Activated naive CD8-positive, alpha-beta T cell treated with anti-CD3 and anti-CD28 coated beads, Interleukin-2, amount 50 U/mL, for 24 hours (primary cell): ENCODE measurements at places on chromosomes 13 and 19.
A peak's percentile ranks its signal among the peaks of the same experiment; 100 is the strongest.

GRCh38 chr19:5078666-5079065 lies 109.8 kb downstream of the KDM4B start:
- H3K4me1 ChIP-seq, result peaks cover 21% of the 10 kb centered on the region
- no peak overlapping the region for H3K4me3 ChIP-seq
- H3K27me3 ChIP-seq, result no peaks in the 10 kb centered on the region
- DNase-seq, result no peak

GRCh38 chr13:113110048-113110851 lies 4.7 kb downstream of the F7 start:
- H3K4me1 ChIP-seq, result peaks cover 7% of the 10 kb centered on the region
- peak; percentile 24 for DNase-seq
- no peak overlapping the region for H3K27ac ChIP-seq
- H3K36me3 ChIP-seq, result peaks cover 2% of the 10 kb centered on the region

- peaks cover 15% of the 10 kb centered on the region for H3K27me3 ChIP-seq
- no peak overlapping the region for H3K27ac ChIP-seq
- peaks cover 18% of the 10 kb centered on the region for H3K4me1 ChIP-seq
- H3K36me3 ChIP-seq, result peaks cover 4% of the 10 kb centered on the region
- H3K4me3 ChIP-seq, result peak overlapping the region; percentile 51
These were observed 7.7 kb downstream of the PGLYRP1 start for GRCh38 chr19:46014941-46015686.

GRCh38 chr19:3167533-3168272 lies 10.9 kb upstream of the S1PR4 start:
- H3K27ac ChIP-seq, result no peak overlapping the region
- H3K4me3 ChIP-seq, result no peak overlapping the region
- no peaks in the 10 kb centered on the region for H3K36me3 ChIP-seq
- H3K27me3 ChIP-seq, result no peaks in the 10 kb centered on the region
- DNase-seq, result no peak
- H3K4me1 ChIP-seq, result peaks cover 23% of the 10 kb centered on the region

- DNase-seq, result peak; percentile 7
- H3K27ac ChIP-seq, result peak overlapping the region; percentile 98
- H3K27me3 ChIP-seq, result peaks cover 2% of the 10 kb centered on the region
- H3K36me3 ChIP-seq, result peaks cover 28% of the 10 kb centered on the region
These were observed 1.1 kb upstream of the MED26 start for GRCh38 chr19:16628984-16629691.

DNA sequence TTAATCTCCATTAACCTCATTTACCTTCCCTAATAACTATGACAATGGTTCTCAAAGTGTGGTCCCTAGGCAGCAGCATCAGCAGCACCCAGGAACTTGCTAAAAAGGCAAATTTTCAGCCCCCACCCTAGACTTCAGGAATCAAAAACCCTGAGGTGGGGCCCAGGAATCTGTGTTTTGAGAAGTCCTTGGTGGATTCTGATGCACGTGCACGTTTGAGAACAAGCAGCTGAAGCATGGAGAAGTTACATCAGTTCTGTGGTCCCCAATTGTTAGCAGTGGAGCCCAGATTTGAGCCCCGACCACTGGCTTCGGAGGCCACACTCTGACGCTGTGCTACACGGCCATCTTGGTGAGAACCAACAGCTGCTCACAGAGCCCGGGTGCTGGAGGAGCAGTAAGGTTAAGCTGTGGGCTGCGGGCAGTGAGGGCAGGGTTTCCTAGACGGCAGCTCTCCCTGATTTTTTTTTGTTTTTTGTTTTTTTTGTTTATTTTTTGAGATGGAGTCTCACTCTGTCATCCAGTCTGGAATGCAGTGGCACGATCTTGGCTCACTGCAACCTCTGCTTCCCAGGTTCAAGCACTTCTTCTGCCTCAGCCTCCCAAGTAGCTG lies 14.0 kb upstream of the CD22 start:
- no peaks in the 10 kb centered on the region for H3K36me3 ChIP-seq
- H3K4me1 ChIP-seq, result peaks cover 13% of the 10 kb centered on the region
- no peak overlapping the region for H3K4me3 ChIP-seq
- peaks cover 3% of the 10 kb centered on the region for H3K27me3 ChIP-seq

GRCh38 chr19:40466219-40466984 lies 399 bp upstream of the SPTBN4 start:
- peaks cover 14% of the 10 kb centered on the region for H3K27me3 ChIP-seq
- peaks cover 30% of the 10 kb centered on the region for H3K4me1 ChIP-seq
- H3K4me3 ChIP-seq, result peak overlapping the region; percentile 82
- no peaks in the 10 kb centered on the region for H3K36me3 ChIP-seq
- peak; percentile 72 for DNase-seq
- peak overlapping the region; percentile 93 for H3K27ac ChIP-seq

DNA sequence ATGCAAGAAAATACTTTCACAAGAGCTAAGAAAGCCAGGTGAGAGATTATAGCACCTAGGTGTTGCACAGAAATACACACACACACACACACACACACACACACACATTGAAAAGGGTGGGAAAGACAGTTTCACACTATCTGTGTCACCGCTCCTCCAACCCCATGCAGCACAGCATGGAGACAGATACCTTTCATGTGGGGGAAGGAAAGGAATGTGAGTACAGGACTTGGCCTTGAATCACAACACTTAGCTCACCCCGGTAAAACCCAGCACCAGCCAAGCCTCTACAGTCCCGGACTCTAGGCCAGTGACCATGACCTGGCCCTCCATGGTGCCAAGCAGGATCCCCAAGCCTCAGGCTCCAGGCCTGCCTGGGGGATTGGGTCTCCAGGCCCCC lies 462.0 kb upstream of the SPRY2 start:
- no peaks in the 10 kb centered on the region for H3K4me1 ChIP-seq
- no peak overlapping the region for H3K4me3 ChIP-seq
- H3K27me3 ChIP-seq, result no peaks in the 10 kb centered on the region
- no peaks in the 10 kb centered on the region for H3K36me3 ChIP-seq
- no peak for DNase-seq
- no peak overlapping the region for H3K27ac ChIP-seq
